ENCODE measurements at places on chromosomes 12 and 14.

DNA sequence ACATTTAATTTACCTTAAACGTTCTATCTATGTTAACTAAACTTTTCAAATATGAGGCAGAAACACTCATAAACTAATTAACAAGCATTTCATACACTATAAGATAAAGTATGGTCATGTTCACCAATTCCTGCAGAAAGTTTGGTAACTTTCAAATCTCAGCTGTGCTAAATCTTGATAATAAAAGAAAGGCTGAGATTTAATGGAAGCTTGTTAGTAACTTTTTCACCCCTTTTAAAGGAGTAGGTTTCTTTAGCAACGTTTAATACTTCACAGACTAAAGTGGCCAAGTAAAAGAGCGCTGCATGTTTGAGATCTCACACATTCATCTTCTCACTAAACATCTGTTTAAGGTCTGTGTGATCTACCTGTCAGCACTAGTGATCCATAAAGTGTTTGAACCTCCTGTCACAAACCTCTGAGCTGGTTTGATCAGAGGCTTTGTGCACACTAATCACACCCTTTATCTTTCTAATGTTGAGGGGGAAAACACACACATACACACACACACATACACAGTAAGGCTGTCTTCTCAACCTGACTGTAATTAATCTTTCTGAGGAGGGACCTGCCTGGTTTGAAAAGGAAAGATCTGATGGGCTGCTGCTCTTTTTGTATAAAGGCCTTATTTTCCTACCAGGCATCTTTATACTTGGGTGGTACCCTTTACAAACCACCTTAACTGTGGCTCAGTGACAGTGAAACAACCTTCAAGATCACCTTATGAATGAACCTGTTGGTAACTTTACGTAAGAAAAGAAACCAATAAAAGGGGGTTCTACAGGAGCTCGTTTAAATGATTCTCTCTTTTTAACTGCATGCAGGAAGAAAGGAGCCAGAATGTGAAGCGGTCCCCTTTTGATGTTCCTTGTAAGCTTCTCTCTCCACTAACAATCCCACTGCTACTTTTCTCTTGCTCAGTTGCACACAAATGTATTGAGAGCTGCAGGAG is 244.2 kb downstream of the SOX5 start:
- DNase-seq = no peak

DNA sequence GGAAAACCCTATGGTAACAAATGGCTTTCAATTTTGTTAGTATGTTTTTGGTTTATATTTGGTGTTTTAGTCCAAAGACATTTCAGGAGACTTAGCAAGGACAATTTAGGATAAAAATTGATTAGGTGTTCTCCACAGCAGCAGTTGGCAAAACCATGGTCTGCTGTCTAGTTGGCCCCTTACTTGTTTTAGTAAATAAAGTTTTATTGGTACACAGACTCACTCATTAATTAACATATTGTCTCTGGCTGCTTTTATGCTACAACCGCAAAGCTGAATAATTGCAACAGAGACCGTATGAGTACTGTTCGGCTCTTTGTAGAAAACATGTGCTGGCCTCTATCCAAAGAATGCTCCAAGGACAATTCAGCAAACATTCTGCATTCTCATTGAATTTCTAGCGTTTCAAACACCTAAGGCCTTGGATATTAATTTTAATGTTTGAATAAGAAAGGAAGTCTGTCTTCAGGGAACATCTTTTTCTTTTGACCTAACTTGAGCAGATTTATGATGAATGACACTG is 77.7 kb downstream of the CCDC92 start:
- no peak for DNase-seq

DNA sequence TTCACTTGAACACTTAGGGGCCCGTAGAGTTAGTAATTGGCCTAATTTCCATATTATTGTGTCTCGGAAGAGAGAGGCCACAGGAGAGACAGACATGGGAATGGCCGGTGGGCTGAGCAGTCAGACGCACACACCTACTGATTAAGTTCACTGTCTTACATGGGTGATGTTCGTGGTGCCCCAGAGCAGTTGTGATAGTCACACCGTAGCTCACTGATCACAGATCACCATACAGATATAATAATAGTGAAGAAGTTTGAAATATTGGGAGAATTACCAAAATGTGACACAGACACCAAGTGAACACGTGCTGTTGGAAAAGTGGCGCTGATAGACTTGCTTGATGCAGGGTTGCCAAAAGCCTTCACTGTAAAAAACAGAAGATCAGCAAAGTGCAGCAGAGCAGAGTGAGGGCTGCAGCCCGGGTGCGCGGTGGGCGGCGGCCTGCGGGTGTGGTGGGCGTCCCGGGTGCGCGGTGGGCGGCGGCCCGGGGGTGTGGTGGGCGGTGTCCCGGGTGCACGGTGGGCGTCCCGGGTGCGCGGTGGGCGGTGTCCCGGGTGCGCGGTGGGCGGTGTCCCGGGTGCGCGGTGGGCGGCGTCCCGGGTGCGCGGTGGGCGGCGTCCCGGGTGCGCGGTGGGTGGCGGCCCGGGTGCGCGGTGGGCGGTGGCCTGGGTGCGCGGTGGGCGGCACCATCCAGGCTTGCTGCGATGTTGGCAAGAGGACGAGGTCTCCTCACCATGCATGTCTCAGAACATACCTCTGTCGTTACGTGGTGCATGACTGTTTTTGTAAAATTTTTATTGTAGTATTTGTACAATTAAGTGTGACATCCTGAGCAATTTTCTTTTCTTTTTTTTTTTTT is 34.3 kb upstream of the TEX22 start:
- peak; percentile 22 for DNase-seq

GRCh38 chr14:90567191-90567590 is 170.4 kb downstream of the CALM1 start:
- no peak for DNase-seq

DNA sequence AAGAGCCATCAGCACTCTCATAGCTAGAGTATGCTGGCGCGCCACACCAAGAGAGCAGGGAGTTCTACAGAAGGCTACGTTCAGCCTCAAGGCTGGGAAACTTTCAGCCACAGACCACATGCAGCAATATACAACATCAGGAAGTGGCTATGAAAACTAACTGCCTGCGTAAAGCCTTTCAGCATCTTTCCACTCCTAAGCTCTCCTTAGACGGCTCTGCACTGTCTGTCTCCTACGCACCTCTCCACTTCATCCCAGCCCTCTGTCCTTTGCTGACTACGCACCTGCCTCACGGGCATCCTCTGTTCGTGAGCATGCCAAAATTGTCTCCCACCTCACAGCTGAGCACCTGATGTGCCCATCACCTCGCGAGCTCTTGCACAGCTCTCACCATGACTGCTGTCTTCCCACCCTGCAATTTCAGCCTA is 9.7 kb downstream of the MPHOSPH9 start:
- peak; percentile 61 for DNase-seq

GRCh38 chr14:65850429-65851135 is 438.1 kb downstream of the FUT8 start:
- DNase-seq = peak; percentile 63

DNA sequence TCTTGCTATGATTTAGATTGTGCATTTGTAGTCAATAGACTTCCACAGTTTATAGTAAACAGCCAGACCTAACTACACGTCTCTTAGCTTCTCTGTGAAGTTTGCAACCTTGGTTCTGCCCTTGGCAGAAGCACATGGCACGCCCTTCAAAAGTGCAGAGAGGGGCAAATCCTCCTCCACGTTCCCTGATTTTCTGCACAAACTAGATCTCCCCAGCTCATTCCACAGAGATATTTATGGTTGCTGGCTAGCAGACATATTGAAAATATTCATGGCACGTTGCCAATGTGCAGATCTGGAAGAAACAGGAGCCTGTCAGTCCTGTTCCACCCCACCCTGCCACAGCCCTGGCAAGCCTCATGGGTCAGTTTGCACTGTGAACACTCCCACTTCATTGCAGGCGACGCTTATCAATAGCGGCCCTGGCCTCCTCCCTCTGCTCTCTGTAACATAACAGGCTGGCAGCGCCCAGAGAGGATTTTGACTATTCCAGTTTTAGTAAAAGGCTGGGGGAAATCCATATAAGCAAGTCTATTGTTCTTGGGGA is 6.5 kb upstream of the LGALS3 start:
- DNase-seq = no peak

DNA sequence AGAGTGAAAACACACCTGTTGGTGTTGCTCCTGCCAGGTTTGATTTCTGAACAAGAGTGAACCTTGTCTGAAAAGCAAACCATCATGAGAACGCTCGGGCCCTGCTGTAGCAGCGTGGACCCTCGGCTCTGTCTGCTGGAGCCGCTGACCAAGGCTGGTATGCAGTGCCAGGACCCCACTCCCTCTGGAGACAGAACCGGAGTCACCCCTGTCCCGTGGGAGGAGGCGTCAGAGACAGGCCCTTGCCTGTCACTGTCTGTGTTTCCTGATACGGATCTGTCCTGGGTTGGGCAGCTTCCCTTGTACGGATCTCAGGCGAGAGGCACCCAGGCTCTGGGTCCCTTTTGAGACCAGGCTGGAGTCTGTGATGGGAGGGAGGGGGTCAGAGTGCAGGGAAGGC is 111.6 kb downstream of the ADGRD1 start:
- no peak for DNase-seq

GRCh38 chr12:9758119-9758518 is 2.6 kb downstream of the CD69 start:
- DNase-seq = no peak

GRCh38 chr14:54813081-54813480 is 89.5 kb downstream of the GCH1 start:
- no peak for DNase-seq

DNA sequence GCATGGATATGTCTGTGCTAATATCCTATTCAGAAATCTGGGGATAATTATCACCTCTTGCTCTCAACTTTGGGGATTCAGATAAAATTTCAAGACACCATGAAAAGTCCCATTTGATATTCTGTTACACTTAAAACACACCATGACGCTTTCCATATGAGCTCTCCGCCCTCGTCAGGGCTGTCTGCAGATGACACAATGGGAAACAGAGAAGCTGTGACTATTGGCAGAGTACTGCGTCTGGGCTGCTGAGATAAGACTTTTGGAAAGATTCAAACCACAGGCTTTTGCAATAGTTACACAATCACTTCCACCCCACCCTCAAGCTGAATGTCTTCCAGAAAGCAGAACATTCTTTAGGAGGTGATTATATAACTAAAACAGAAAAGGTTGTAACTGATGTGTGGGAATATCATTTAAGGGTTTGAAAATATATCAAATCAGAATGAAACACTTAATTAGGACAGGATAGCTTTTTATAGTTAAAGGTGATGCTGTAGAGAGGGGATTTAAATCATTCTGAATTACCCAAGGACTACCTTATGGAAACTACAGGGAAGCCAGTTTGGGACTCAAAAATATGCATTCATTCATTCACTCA is 75.3 kb upstream of the TMPO start:
- DNase-seq = no peak

Measured in stimulated activated CD4-positive, alpha-beta T cell treated with anti-CD3 and anti-CD28 coated beads, Interleukin-4, amount 100 ng/mL, for 24 hours (primary cell).